ENCODE measurements at places on chromosomes 6 and 20. TPM values are rescaled to one million over a fixed set of nuclear protein-coding genes. Genes with fewer than 3 reads are reported as not detected.

THBD gene
- total RNA-seq, result 1.5 TPM

PTK7 gene
- total RNA-seq, result 96.6 TPM

ZNF322 gene
- total RNA-seq, result 8.9 TPM

DHX16 gene
- total RNA-seq, result 29.6 TPM

OGFR gene
- 37.8 TPM for total RNA-seq

FNDC1 gene
- total RNA-seq, result 0.17 TPM

SPTLC3 gene
- total RNA-seq, result 4.8 TPM

SCGN gene
- total RNA-seq, result not detected

FOXA2 gene
- not detected for total RNA-seq

ADTRP gene
- total RNA-seq, result 0.17 TPM

CLDN20 gene
- total RNA-seq, result not detected

NMBR gene
- 0.15 TPM for total RNA-seq

KCNK15 gene
- total RNA-seq, result not detected

LRP11 gene
- 28.2 TPM for total RNA-seq

EDN1 gene
- 0.15 TPM for total RNA-seq

MAFB gene
- 1.0 TPM for total RNA-seq

CBLN4 gene
- total RNA-seq, result not detected

LHFPL5 gene
- total RNA-seq, result not detected

C20orf204 gene
- not detected for total RNA-seq

HDGFL1 gene
- not detected for total RNA-seq

COL9A1 gene
- total RNA-seq, result not detected

RHAG gene
- not detected for total RNA-seq

BPIFB2 gene
- not detected for total RNA-seq

CD24 gene
- total RNA-seq, result 0.17 TPM

TTBK1 gene
- total RNA-seq, result not detected

PGBD1 gene
- total RNA-seq, result 7.1 TPM

HLA-DRB1 gene
- total RNA-seq, result not detected

MUC22 gene
- total RNA-seq, result not detected

IP6K3 gene
- 7.9 TPM for total RNA-seq

OOEP gene
- total RNA-seq, result not detected

TCF21 gene
- total RNA-seq, result 9.8 TPM

OPRM1 gene
- total RNA-seq, result not detected

TMC2 gene
- not detected for total RNA-seq

GABRR1 gene
- total RNA-seq, result not detected

MCCD1 gene
- not detected for total RNA-seq

ABHD16B gene
- total RNA-seq, result not detected

RBBP8NL gene
- not detected for total RNA-seq
